SIG-M5 (cell line): ENCODE measurements at places on chromosomes 16 and 17.

DNA sequence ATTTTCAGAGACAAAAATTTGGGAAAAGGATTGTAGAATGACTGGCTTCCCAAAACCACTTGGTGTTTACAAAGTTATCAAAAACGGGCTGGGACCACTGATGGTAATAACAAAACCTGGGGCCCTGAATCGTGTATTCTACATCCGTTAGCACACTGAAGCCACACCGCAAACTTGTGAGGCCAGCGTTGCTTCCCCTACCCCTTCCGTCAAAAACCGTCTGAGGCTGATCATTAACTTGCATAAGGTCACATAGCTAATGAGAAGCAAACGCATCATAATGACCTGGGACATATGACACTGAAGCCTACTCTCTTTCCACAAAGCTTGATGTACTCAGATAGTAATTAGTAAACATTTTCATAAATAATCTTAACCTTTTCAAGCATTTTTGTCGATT is 704.3 kb downstream of the MAF start:
- no peak for DNase-seq

DNA sequence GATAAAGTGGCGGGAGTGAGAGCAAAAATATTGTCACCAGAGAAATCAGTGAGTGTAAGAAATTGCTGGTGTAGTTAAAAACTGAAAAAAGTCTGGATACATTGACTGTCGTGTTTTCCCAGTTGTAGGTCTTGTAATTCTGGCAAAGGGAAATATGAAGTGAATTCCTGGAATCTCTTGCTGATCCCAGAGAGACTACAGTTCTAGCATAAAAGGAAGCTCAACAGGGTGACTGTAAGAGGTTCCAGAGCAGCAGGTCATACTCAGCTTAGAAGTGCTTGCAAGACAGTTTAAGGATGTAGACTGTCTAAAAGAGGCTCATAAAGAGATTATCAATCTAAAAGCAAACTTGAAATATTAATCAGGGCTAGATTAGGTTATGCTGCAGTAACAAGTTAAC is 290.8 kb upstream of the HSBP1 start:
- DNase-seq: no peak

- DNase-seq: peak; percentile 41
Observed at GRCh38 chr17:17416007-17416399, 60.8 kb upstream of the MED9 start.

DNA sequence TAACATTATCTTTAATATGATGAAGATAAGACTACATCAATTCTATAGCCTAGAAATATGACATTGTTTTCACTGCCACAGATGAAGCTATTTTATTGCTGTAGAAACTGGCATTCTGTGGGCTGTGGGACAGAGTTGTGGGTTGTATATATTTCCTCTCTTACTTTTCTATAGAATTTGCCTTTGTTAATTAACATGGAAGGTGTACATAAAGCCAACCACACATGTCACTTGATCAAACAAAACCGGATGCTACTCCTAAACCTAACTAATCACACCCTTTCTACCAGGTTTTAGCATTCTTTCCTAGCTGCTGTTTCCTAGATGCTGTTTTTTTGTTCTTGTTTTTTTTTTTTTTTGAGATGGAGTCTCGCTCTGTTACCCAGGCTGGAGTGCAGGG is 81.2 kb upstream of the ATP2A3 start:
- no peak for DNase-seq

DNA sequence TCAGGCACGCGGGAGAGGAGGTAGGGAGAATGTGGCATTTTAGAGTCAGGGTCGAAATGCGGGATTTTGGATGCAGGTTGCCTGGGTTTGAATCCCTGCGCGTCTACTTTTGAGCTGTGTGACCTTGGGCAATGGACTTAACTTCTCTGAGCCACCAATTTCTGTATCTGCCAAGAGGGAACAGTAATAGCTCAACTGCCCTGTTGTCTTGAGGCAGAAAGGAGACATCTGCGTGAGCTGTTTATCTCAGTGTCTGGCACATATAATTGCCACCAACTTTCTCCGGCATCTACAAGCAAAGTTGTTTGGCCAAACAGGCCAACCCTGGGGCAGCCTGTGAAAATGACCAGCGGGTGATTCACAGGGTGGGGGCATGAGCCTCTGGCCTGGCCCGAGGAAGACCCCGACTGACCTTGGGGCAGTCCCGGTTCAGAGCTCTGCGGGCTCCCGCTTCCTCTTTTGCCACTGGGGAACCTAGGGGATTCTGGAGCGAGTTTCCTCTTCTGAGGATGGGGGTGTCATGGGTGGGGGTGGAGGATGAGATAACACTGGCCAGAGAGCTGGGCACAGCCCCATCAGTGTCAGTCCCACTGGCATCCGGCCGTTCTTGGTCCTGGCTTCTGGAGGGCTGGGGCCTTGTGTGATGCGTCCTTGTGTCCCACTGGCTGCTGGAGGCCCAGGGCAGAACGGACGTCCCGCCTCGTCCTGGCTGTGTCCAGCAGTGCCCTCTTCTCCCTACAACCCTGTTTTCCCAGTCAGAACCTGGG is 1.3 kb downstream of the SNN start:
- DNase-seq: no peak

- no peak for DNase-seq
Observed at GRCh38 chr16:77789085-77790008, 983 bp downstream of the VAT1L start.

- no peak for DNase-seq
Observed at GRCh38 chr16:85415196-85416090, 197.7 kb upstream of the GSE1 start.

- DNase-seq: no peak
Observed at GRCh38 chr16:75254359-75254837, 3.0 kb upstream of the BCAR1 start.

GRCh38 chr17:43628089-43628650 is 33.6 kb downstream of the MEOX1 start:
- no peak for DNase-seq
